NCI-H1417 (cell line): ENCODE measurements at places on chromosomes 11 and 22.

DNA sequence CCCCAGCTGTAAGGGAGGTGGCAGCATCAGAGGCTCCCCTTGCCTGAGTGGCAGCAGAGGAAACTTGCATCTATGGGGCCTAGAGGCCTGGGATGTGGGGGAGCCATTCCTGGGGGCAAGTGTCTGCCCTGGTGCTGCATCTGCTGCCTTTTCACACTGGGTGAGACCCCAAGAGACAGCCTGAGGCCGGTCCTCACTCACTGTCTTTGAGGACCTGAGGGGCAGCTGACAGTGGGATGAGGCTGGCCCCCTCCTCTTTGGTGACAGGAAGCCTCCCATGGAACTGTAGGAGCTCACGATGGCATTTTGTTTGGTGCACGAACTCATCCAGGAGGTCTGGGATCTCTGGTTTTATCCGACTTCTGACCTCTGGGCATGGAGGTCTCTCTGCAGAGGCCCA lies 82.2 kb upstream of the PRODH start:
- no peak for DNase-seq

DNA sequence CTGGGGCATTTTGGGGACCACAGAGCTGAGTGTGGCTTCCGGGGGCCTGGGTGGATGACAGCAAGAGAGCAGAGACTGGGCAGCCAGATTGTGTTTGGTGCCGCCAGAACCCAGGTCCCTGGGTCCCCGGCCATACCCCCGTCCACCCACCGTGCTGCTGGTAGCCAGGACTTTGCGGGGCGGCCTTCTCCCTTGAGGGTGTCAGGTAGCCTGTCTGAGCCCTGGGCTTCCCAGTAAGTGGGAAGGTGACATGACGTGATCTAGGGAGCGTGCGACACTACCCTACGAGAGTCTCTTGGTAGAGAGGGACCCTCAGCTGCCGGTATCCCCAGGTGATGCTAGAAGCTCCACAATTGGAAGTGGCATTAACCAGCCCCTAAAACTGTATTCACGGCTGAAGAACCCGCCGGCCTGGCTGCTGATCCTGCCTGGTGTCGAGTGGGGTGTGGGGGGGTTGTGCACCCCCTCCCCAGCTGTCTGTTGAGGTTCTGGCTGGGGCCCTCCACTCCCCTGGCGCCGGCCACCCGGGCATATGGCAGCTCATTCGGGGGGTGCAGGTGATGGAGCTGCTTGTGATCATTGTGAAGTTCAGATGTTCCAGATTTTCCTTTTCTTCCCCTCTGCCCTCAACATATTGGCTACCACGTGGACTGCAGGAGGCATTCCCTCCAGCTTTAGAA lies 66.9 kb downstream of the MPPED1 start:
- DNase-seq, result no peak

DNA sequence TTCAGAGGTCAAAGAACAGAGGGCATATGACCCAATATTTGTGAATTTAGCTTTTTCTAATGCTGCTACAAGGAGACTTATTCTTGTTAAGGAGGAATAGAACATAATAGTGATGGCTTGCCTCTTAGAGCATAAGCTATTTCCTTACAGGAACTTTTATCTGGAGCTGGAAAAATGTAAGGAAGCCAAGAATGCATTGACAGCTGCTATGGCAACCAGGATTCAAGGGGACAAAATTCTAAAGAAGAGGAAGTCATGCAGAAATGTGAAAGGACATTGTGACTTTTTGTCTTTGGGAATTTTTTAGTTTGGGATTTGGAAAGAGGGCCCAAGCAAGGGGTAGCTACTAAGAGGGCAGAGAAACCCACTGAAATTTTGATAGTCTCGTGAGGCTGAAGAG lies 51.1 kb downstream of the EHF start:
- DNase-seq, result no peak

DNA sequence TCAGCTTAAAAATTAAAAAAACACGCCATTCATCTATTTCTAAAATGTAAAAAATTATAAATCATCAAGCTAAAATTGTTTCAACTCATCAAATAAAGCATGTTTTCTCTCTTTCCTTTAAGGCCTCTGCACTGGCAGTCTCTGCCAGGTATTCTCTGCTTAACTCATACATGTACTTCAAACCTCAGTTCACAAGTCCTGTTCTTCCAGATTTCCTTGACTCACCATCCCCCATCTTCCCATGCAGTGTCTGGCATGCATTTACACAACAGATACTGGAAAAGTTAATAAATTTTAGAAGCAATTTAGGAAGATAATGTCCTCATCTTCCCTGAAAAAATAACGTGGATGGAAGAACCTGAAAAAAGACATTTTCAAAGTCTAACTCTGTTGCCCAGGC lies 32.5 kb downstream of the CSTF3 start:
- DNase-seq, result peak; percentile 8

DNA sequence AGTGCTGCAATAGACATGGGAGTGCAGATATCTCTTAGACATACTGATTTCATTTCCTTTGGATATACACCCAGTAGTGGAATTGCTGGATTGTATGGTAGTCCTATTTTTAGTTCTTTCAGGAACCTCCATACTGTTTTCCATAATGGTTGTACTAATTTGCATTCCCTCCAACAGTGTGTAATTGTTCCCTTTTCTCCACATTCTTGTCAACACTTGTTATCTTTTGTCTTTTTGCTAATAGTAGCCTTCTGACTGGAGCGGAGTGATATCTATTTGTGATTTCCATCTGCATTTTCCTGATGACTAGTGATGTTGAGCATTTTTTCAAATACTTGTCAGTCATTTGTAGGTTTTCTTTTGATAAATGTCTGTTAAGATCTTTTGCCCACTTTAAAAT lies 128.9 kb downstream of the CTNND1 start:
- DNase-seq, result no peak

DNA sequence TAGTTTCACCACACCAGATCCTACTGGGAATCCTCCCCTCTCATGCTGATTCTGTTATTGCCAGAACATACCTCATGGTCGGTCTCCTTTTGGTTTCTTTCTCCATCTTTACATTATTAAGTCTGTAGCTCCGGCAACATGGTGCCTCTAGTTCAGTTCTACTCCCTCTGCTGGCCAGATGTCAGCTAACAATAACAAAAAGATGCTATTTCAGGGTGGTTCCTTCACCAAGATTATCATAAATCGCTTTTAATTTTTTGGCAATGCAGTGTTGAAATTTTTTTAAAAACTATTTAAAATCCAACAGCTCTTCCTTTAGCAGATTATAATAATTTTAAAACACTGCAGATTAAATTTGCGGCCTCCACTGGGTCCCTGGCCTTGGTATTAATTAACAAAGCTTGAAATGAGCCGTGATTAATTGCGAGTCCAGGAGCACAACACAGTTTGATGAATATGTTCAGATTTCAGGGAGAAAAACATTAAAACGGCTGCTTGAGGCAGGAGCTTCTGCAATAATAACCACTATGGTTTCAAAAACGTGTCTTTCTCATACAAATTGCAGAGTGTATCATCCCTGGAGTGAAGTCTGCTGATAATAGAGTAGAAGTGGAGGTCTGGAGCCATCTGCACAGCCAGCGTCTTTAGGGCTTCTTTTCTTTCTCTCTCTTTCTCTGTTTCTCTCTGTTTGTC lies 492.9 kb upstream of the KIRREL3 start:
- DNase-seq, result peak; percentile 63

DNA sequence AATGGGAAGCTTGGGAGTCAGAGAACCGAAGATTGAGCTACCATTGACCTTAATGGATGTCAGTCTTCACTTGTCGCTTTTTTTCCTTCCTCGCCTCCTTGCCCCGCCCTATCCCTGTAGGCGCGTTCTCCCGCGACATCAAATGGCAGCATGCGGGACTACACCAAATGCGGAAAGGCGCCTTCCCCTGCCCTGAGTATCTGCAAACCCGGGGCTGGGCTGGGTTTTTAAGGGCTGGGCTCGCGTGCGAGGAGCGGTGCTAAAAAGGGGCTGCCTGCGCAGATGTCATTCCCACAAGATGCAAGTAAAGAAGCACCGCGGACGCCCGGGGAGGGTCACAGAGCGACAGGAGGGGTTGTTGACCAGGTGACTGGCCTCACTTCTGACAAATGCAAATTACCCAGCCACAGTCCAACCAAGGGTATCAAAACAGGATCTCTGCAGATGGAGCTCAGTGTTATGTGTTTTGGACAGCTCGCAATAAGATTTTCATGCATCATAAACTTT lies 4.7 kb upstream of the FAM111B start:
- DNase-seq, result peak; percentile 79

DNA sequence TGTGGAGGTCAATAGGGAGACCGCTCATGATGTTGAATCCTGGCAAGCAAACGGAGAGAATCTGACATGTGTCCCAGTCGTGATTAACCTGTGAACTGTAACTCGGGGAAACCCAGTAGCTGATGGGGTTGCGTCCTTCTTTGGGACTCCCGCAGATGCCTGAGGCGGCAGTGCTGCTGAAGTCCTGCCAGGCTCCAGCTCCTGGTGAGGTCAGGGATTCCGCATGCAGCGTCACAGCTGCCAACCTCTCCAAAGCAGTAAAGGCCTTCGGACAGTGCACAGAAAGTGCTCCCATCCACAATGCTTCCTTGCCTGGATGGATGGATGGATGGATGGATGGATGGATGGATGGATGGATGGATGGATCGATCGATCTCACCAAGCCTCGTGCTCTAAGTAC lies 13.5 kb downstream of the KCNQ1 start:
- no peak for DNase-seq

GRCh38 chr22:37166675-37167066 lies 17.0 kb upstream of the IL2RB start:
- DNase-seq, result peak; percentile 47
